ENCODE measurements at places on chromosomes 7 and 10.

DNA sequence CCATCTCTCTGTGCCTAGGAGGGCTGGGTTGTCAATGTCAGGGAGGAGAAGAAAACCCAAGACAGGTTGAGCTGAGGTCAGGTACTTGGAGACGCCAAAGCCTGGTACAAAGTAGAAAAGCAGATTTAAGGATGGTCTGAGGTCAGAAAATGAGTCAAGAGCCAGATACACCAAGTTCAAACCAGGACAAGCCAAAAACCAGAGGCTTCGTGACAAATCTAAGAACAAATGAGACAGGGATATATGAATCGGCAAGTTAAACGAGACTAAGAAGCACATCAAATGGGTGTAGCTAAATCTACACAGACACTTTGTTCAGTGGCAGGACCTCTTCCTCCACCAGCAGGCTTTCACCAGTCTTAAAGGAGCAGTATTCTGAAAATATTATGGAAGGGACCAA, 34.2 kb downstream of the C7orf33 start:
- DNase-seq = no peak

DNA sequence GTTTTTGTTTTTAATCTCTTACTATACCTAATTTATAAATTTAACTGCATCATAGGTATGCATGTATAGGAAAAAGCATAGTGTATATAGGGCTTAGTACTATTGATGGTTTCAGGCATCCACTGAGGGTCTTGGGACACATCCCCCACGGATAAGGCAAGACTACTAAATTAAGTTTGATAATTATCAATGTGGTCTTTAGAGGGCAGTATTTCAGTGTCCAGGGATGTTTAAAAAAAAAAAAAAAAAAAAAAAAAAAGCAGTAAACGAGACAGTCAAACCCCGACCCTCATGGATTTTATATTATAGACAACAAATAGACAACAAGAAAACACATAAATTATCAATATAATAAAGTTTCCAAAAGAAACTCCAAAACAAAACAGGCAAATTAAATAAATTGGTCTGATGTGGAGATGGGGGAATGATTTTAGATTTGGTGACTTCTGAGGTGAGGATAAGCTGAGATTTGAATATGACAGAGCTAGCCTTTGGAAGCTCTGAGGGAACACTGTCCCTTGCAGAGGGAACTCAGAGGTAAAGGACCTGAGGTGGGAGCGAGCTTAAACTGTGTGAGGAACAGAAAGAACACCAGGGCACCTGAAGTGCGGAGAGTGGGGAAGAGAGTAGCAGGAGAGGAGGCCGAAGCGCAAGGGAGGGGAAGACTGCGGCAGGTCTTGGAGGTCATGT, 14.8 kb downstream of the ACSM6 start:
- no peak for DNase-seq

GRCh38 chr7:45239486-45239885, 81.9 kb downstream of the RAMP3 start:
- DNase-seq = peak; percentile 24

DNA sequence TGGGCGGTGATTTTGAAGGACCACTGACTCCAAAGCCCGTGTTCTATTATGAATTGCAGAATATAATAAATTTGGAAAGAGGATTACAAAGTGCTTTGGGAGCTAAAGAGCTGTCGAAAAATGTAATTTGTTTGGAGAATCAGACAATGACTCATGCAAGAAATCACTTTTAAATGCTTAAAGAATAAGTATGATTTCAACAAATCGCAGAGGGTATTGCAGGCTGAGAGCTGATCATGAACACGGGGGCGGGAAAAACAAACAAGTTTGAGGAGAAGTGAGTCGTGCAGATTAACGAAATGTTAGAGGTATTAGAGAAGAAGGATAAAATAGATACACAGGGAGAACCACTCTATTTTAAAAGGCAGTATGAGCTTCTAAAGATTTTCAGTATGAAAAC, 4.9 kb upstream of the HACD1 start:
- no peak for DNase-seq

DNA sequence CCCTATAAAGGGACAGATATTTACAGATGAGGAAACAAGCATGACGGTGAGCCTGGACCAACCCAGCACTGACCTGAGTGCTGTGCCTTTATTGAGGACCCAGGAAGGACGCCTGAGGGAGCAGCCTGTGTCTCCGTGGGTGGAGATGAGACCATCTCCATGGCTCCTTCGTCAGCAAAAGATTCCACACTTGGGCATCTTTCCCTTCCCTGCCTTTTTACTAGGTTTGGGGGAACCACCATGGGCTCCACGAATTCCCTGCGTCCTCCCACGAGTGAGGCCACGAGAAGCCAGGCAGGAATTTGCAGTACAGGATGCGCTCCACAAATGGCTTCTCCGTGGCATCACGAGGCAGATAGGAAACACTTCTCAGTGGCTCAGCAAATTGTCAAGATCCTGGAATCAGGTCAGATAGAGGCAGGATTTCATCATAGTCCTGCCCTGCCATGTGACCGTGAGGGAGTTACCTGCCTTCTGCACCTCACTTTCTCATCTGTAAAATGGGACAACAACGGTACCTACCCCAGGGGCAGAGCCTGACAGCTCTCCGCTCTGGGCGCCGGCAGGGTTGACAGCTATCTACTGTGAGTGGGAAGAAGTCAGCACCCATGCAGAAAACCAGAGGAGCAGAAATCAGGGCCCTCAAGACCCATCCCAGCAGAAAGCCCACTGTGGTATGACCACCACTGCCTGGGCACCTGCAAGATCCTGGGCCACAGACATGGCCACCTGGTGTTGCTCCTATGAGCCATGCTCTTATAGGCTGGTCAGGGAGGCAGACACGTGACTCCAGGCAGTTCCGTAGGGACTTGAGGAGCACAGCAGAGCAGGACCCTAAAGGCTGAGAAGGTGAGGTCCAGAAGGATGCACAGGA, 80.1 kb downstream of the GRID1 start:
- DNase-seq = no peak

- DNase-seq = peak; percentile 43
Observed at GRCh38 chr10:98134431-98135221, at the start of gene R3HCC1L. Gene R3HCC1L (plus strand): TSS chr10:98134657. CDS start chr10:98208115, 73,458 bp downstream.

DNA sequence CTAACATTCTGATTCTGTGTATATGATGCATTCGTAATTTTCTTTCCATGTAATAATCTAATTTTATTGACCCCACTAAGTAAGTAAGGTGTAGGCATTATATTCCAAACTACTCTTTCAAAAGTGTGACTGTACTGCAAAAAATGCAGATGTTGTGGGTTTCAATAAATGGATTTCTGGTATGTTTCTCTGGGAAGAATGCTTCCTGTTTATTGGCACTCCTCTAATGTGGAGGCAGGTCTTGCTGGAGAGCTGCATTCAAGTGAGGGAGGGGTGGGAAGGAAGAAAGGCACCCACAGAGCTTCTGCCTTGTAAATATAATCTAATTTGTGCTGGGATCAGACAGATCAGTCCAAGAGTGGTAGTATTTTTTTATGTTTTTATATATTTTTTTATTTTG, 23.9 kb downstream of the ST7 start:
- no peak for DNase-seq

GRCh38 chr7:134699021-134699818, 52.6 kb downstream of the BPGM start:
- DNase-seq = no peak

GRCh38 chr7:123210986-123211385, 11.2 kb upstream of the SLC13A1 start:
- no peak for DNase-seq

DNA sequence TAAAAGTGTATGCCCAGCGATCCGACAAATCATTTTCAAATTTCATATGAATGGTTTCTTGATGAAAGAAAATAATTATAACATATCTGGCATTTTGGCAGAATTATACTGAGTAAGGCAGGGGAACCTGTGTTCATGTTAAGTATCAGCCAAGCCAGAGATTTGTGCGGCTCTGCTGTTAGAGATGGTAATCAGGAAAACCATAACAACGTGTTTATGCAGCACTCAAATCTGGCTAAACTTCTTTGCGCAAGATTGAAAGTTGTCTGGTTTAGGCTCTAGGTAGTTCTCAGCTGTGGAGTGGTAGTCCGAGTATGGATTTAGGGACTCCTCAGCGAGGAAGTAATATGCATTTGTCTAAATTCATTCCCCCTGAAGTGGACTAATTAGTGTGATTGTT, 8.9 kb upstream of the CTBP2 start:
- DNase-seq = no peak

DNA sequence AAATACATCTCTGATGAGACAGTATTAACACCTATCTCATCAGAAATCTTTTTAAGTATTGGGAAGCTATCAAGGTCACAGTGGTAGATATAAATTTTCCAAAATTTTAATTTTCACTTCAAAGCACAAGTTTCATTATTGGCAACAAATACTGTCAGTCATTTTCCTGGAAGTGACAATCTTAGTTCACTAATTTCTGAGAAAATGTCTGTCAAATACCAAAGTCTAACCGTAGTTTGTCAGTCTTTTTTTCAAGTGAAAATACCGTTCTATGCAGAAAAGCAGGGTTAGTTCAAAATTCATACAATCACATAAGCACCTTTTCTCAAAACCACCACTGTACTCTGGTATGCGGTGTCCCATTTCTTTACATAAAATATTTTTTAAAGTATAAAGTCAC, 40.4 kb downstream of the CACUL1 start:
- DNase-seq = no peak

DNA sequence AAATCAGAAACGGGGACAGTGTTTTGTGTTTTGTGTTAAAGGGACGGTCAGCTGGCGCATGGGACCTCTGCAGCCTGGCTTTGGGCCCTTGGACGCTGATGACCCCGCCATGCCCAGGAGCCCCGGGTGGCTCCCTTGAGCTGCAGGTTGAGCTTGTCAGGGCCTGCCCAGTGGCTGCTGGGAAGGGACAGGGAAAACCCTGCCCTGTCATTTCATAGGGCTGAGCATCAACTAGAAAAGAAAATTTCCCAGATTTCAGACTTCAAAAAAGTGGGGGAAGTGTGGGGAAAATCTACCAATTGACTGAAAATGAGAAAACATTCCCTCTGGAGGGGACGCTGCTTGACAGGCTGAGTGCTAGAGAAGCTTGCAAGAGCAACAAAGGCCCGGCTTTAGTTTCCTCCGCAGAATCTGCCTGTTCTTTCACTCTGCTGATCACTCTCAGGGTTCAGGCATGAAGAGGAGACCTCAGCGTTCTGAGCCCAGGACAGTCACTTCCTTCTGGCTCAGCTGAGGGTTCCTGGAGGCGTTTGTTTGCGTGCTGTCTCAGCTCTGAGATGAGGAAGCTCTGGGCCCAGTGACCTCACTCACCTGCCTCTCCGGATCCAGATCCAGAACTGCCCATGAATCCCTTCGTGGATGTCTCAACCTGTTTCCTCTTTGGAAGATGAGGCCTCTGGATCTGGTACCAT, 18.6 kb upstream of the DNAJB6 start:
- no peak for DNase-seq

- DNase-seq = peak; percentile 61
Observed at GRCh38 chr7:28203508-28204240, 23.1 kb upstream of the JAZF1 start.

DNA sequence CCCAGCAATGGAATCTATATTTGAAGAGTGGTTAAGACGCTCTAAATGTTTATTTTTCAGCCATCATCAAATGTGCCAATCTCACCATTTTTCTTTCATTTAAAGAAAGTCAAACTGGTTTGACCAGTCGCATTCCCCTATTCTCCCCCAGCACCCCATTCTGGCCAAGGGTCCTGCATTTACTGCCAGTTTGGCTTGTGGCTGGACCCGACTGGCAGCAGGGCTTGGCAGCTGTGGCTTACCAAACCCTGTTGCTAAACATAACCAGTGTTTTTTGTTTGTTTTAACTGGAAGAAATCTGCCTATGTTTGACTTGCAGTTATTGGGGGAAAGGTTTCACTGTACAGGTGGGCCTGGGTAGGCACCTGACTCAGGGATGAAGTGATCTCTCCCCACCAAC, 116.3 kb downstream of the CYP26A1 start:
- no peak for DNase-seq

DNA sequence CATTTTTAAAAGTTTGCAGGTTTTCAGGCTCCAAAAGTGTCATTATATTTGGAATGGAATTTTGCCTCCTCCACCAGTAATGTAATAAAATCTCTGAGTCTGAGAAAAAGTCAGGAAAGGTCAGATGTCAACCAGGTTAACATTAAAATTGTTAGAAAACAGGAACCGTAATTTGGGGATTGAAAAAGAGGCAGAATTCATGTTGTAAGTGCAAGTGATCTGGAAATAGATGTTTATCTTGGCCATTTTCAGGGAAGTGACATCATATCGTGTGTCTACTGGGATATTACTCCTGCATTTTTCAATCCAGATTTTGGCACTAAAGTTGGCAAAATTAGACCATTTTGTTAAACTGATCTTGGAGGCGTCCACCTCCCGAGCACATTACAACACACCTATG, 428.5 kb upstream of the MGMT start:
- no peak for DNase-seq

DNA sequence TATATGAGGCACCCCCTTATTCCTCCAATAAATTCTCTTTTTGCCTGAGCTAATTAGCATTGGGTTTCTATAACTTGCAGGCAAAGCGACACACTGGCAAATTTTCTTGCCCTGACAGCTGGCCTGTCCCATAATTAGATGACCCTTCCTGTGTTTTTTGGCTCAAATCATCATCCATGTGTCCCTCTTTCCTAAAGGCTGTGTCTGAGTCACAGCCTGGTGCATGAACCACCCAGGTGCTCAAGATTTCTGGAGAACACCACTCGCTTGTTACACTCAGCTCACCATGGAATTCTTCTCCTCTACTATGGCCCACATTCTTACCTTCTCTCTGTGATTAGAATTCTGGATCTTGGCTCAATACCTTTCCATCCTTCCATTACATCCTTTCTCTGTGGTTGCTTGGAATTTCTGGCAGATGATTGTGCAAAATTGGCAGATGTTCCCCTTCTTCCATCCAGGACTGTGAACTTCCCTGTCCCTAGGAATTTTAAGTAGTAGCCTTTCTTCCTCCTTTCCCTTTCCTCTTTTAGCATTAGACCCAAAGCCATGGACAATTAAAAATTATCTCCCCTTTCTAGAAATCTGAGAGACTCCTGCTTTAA, 116.0 kb upstream of the ANKRD1 start:
- no peak for DNase-seq

DNA sequence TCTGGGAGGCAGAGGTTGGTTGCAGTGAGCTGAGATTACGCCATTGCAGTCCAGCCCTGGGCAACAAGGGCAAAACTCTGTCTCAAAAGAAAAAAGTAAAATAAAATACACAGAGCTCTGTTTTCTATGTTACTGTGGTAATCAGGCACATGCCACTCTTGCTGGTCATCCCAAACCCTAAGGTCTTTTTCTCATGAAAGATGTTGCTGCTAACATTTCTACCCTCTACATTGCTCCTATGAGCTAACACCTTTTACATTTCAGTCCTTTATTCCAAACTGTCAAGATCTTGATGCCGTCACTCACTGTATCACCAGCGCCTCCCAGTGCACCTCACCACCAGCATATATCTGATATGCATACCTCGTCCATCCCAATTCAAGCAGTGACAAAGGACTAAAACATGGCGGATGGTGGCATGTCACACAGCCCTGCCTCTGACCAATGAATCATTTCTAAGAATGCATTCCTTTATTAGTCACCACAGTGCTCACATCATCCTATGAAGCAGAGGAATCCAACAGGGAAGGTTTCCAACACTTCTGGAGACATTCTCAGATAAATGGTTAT, 4.3 kb downstream of the DAGLB start:
- DNase-seq = peak; percentile 71

Data from AG09309 (cell line).